ENCODE measurements at places on chromosomes 2 and 18. TPM values are rescaled to one million over a fixed set of nuclear protein-coding genes. Genes with fewer than 3 reads are reported as not detected.

The M1AP gene
- polyA plus RNA-seq, result 0.14 TPM

The MOB4 gene
- polyA plus RNA-seq, result 36.3 TPM

The UPP2 gene
- 0.11 TPM for polyA plus RNA-seq

The MBP gene
- 12.9 TPM for polyA plus RNA-seq

The CYRIA gene
- polyA plus RNA-seq, result 5.4 TPM

The GPR17 gene
- polyA plus RNA-seq, result 2.4 TPM

The LAMA1 gene
- polyA plus RNA-seq, result 1.8 TPM

The ABHD1 gene
- 0.49 TPM for polyA plus RNA-seq

The NGEF gene
- 1.2 TPM for polyA plus RNA-seq

The PLGLB2 gene
- polyA plus RNA-seq, result not detected

The ACVR1C gene
- 0.14 TPM for polyA plus RNA-seq

The ERMN gene
- 0.05 TPM for polyA plus RNA-seq
